ENCODE measurements at places on chromosomes 4 and X.

GRCh38 chr4:76781698-76782595, 116.0 kb downstream of the SOWAHB start:
- peak; percentile 91 for DNase-seq

DNA sequence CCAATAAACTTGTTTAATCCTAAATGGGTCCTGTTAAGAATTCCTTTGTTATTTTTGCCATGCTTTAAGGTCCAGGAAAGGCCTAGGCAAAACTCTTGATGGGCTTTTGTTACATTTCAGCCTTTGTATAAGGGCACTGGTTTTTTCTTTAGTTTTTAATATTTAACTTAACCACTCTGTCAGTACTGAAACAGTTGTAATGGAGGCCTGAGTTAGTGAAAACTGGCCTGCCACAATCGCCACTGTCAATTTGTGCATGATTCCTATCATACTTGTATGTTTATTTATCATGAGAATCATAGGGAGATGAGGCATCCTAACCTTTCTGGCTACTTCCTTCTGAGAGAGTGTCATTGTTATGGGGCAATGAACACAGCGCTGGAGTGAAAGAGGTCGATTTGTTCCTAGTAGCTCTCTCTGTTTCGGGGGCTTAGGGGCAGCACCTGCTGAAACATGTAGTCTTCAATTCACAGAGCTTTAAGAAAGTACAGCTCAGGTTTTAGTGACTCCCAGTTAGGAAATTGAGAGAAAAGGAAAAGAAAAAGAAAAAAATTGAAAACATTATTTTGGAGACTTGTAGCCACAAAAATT, 393.8 kb upstream of the FSTL5 start:
- no peak for DNase-seq

GRCh38 chr4:124060261-124060918, 652.1 kb downstream of the ANKRD50 start:
- no peak for DNase-seq

- no peak for DNase-seq
These were observed 21.5 kb upstream of the PHKA1 start for GRCh38 chrX:72735561-72735960.

- no peak for DNase-seq
These were observed 97.8 kb upstream of the ANK2 start for GRCh38 chr4:112951362-112952312.

- DNase-seq = no peak
These were observed 56.5 kb downstream of the NFKB1 start for GRCh38 chr4:102557636-102558035.

DNA sequence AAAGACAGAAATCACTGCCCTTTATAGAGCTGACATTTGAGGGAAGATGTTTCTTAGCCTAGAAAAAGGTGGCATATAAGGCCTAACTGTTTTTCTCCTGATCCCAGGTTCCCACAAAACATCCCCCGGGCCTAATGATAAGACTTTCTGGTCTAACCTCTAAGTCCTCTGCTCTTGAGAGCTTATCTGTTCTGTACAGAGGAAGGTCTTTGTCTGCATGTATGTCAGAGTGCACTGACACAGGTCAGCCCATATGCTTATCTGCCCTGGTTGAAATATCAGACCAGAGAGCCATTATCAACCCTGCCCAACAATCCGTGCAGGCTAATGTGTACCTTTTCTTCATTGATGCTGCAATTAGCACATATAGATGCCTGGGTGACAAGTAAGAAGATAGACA, 76.2 kb downstream of the ARHGEF9 start:
- DNase-seq = no peak
